Activated T-cell treated with anti-CD3 and anti-CD28 coated beads, Interleukin-2, amount 50 U/mL, for 72 hours (primary cell): ENCODE measurements at places on chromosomes 6 and 20. TPM values are rescaled to one million over a fixed set of nuclear protein-coding genes. Genes with fewer than 3 reads are reported as not detected.

GRCh38 chr6:70421509-70421908 is 8.2 kb downstream of the FAM135A start:
- DNase-seq, result no peak
- H3K4me1 ChIP-seq, result no peaks in the 10 kb centered on the region
- H3K27me3 ChIP-seq, result no peaks in the 10 kb centered on the region
- H3K27ac ChIP-seq, result no peak overlapping the region

The SLC22A16 gene
- total RNA-seq, result not detected

The MOG gene
- not detected for total RNA-seq

The SLC16A10 gene
- 6.5 TPM for total RNA-seq

The POM121L2 gene
- total RNA-seq, result not detected
